ENCODE measurements at places on chromosomes 2 and 18. TPM values are rescaled to one million over a fixed set of nuclear protein-coding genes. Genes with fewer than 3 reads are reported as not detected.

Gene TEX261
- 41.4 TPM for total RNA-seq

Gene UGT1A9
- total RNA-seq: not detected

Gene TCF7L1
- total RNA-seq: 2.6 TPM

Gene GATA6
- 49.0 TPM for total RNA-seq

Gene ARID5A
- 54.6 TPM for total RNA-seq

Gene GALR1
- total RNA-seq: 0.14 TPM

Gene FIGN
- total RNA-seq: 3.6 TPM

Gene HOXD13
- total RNA-seq: 10.6 TPM

- no peak for DNase-seq
Measured at GRCh38 chr18:46334868-46335281, 230.7 kb downstream of the HAUS1 start.

DNA sequence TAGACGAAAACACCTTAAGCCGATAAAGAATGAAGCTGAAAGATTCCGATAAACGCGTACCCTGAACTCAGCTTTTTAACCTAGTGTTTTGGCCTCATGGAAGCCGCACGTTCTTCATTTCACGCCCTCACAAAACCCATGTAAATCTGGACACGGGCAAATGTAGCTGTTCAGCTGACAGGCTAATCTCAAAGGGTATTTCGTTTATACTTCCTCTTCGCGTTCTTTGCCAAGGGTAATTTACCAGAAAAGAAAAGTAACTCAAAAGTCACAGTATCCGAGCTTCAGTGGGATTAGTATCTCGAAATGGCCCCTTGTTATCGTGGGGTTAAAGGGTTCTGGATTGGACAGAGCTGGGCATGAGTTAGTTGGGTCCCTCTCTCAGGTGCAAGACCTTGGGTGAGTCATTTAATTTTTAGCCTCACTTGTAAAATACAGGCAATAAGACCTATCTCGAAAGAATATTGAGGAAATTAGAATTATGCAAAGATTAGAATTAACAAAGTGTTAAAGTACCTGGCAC lies 22.0 kb upstream of the STPG4 start:
- no peak for DNase-seq

DNA sequence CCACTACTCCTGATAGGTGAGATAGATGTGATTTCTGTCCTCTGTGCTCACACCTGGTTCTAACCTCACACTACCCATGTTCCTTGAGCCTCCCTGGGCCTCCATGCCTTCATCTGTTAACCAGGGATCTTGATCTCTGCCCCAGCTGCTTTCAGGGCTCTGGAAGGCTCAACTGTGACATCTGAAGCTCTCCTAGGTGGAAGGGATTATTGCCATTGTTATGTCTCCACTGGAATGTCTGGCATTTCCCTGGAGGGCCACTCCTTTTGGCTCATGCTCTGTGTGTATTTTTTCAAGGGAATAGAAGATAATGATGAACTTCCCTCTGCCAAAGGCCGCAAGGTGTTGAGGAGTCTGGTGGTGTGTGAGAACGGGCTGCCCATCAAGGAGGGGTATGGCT lies 41.2 kb downstream of the PCARE start:
- DNase-seq: no peak

GRCh38 chr18:25262920-25263319 lies 89.0 kb downstream of the ZNF521 start:
- no peak for DNase-seq

DNA sequence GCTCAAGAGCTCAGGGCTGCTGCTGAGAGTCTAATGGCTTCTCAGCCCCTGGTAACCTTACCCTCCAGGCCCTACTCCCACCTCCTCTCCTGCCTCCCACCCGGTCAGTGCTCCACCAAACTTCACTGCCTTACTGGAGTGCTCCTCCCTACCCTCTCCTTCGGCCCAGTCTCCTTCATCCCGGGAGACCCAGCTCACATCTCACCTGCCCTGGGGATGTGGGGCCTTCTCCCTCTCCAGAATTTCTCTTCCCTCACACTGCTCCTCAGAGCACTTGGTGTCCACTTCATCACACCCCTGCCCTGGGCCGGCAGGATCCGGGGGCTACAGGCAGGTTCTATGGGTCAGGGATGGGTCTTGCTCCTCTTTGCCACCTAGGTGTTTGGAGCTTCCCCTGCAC lies 21.6 kb downstream of the PTPN18 start:
- DNase-seq: no peak

GRCh38 chr2:216163518-216163917 lies 54.4 kb downstream of the XRCC5 start:
- DNase-seq: no peak

GRCh38 chr2:29311458-29311857 lies 196.2 kb downstream of the CLIP4 start:
- no peak for DNase-seq

DNA sequence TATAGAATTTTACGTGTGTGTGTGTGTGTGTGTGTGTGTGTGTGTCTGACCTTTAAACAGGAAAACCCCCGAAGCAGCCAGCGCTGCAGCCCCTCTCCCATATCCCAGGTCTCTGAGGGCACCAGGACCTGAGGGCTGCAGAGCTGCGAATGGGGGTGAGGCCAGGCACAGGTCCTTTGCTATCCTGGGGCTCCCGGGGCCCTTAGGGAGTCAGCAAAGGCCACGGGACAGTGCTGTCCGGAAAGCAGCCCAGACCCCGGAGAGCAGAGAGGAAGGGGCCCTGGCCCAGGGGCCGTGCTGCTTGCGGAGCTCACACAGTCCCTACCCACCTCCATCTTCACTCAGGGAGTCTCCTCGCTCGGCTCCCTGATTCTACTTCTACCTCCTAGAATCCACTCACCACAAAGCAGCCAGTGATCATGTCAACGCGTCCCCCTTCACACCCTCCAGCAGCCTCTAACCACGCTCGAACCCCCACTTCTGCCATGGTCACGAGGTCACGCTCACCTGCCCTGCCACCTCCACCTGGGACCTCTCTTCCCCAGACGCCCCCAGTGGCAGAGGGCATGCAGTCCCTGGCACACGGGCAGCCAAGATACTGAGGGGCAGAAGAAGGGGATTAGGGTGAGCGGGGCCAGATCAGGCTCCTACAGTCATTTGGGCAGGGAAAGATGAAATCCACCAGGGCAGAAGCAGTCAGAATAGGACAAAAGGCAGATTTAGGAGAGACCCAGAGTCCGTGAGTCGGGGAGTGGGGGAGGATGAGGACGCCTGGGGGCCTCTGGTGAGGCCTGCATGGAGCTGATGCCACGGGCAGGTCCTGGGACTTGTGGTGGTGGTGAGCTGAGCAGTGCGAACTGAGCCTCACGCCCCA lies 86.7 kb downstream of the USP40 start:
- DNase-seq: no peak

GRCh38 chr2:117714110-117714509 lies 100.4 kb upstream of the DDX18 start:
- DNase-seq: no peak

GRCh38 chr18:55076643-55077218 lies 117.5 kb upstream of the CCDC68 start:
- no peak for DNase-seq

DNA sequence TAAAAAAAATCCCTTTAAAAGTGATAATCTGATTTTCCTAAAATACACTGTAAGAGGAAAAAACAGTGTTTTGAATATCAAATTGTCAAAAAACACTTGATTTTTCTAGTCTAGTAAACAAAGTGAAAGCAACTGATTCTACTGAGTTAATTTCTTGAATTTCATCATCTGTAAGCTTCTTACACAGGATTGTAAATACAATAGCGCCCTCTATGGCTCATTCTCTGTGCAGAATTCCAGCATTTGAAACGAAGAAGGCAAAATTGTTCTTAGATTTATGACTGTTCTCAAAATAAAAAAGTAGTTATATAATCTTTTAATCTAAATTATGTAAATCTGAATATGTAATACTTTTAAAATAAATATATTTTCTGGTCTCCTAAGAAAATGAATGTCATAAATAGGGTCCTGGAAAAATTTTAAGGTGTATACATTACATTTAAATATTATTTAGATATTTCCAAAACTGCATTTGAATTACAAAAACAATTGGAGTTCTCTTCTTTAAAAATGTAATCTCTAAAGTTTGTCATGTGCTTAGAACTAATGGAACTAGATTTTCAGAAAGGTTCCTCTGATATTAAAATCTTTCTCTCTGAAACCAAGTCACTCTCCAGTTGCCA lies 176.9 kb upstream of the MC4R start:
- DNase-seq: peak; percentile 11

GRCh38 chr2:140154706-140155105 lies 1374.5 kb upstream of the NXPH2 start:
- no peak for DNase-seq

DNA sequence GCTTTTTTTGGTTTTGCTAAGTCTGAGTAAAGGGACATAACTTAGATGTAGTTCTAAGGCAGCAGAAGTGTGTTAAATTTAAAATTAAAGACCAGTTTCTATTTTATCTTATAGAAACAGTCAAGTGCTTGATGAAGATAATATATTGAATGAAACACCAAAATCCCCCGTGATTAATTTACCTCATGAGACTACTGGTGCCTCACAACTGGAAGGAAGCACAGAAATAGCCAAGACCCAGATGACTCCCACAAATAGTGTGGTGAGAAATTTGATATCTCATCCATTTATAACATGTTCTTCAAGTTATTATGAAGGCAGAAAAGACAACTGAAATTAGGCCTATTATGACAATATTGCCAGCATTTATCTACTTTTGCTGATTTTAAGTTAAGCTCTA lies 45.6 kb downstream of the APLF start:
- no peak for DNase-seq

- no peak for DNase-seq
Measured at GRCh38 chr2:65464604-65465003, 32.2 kb upstream of the SPRED2 start.

GRCh38 chr2:178213991-178214390 lies 19.7 kb downstream of the OSBPL6 start:
- DNase-seq: no peak

- no peak for DNase-seq
Measured at GRCh38 chr2:232236200-232236599, 142.4 kb upstream of the ALPP start.

GRCh38 chr2:233443511-233444183 lies 89.4 kb downstream of the DGKD start:
- peak; percentile 84 for DNase-seq

DNA sequence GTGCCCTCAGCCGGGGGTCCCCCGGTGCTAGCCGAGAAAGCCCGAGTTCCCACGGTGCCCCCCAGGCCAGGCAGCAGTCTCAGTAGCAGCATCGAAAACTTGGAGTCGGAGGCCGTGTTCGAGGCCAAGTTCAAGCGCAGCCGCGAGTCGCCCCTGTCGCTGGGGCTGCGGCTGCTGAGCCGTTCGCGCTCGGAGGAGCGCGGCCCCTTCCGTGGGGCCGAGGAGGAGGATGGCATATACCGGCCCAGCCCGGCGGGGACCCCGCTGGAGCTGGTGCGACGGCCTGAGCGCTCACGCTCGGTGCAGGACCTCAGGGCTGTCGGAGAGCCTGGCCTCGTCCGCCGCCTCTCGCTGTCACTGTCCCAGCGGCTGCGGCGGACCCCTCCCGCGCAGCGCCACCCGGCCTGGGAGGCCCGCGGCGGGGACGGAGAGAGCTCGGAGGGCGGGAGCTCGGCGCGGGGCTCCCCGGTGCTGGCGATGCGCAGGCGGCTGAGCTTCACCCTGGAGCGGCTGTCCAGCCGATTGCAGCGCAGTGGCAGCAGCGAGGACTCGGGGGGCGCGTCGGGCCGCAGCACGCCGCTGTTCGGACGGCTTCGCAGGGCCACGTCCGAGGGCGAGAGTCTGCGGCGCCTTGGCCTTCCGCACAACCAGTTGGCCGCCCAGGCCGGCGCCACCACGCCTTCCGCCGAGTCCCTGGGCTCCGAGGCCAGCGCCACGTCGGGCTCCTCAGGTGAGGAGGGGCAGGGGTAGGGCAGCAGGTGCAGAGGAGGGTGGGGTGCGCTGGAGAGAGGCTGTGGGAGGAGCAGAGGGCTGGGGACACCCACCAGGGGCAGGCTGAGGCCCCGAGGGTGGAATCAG lies 14.1 kb upstream of the GMPPA start:
- no peak for DNase-seq

GRCh38 chr2:179936654-179937053 lies 70.4 kb downstream of the CWC22 start:
- no peak for DNase-seq

DNA sequence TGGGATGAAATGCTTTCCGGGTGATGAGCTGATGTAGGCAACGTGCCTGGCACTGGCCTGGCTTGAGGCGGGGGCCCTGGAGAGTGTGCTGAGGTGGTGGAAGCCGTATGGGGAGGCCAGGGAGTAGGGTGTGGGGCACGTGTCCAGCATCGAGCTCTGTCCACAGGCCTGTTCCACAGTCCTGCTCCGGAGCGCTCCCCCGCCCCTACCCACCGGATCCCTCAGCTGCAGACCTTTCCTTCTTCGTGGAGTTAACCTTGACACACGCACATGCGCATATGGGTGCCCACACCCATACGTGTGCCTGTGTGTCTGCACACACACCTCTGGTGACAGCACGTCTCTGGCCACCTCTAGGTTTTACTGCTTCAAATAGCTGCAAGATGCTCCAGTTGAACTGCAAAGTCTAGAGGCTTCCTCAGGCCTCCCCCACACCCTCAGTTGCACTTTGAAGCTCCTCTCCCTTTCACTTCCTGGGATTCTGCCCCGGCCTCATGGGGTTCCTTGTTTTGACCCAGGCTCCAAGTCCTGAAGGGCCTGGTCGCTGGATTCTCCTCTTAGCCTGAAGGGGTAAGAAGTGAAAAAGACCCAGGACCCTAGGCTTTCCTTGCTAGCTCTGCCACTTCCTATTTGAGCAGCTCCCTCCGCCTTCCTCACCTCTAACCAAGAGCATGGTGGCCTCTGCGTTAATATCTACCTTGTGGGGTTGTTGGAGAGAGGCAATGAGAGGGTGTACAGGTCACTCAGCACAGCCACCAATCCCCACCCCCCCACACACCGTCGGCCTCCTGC lies 49.5 kb downstream of the INHBB start:
- no peak for DNase-seq

GRCh38 chr2:9135822-9136558 lies 70.6 kb upstream of the ASAP2 start:
- DNase-seq: no peak

- no peak for DNase-seq
Measured at GRCh38 chr18:62978251-62979049, 263.1 kb downstream of the PHLPP1 start.

GRCh38 chr18:50696929-50697328 lies 122.9 kb downstream of the MRO start:
- DNase-seq: no peak

- no peak for DNase-seq
Measured at GRCh38 chr2:195779491-195779890, 122.5 kb downstream of the SLC39A10 start.

GRCh38 chr2:18835787-18836186 lies 246.4 kb upstream of the NT5C1B start:
- DNase-seq: no peak

DNA sequence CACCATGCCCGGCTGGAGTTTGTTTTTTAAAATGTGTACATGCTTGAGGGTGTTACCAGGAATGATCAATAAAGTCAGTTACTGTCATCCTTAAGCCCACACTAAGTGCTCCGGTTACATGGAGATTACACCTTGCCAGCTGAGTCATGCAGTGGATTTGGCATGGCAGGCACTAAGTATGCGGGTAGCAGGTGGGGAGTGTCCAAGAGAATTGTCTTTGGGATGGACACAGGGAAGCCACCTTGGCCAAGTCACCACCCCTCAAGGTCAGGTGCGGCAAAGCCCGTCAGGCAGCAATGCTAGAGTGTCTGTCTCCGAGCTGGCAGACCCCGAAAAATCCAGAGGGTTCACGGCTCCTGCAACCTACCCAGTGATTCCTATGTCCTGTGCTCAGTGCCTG lies 54.8 kb downstream of the GBX2 start:
- DNase-seq: no peak
